Stimulated activated CD4-positive, alpha-beta T cell treated with anti-CD3 and anti-CD28 coated beads, Interleukin-4, amount 100 ng/mL, for 4 hours (primary cell): ENCODE measurements at places on chromosomes 7 and 10.

- no peak for DNase-seq
Measured at GRCh38 chr7:131224996-131225395, 102.7 kb upstream of the MKLN1 start.

GRCh38 chr10:93849593-93849992, 44.2 kb upstream of the SLC35G1 start:
- DNase-seq = no peak

- no peak for DNase-seq
Measured at GRCh38 chr10:53396876-53397275, 624.3 kb upstream of the MBL2 start.

DNA sequence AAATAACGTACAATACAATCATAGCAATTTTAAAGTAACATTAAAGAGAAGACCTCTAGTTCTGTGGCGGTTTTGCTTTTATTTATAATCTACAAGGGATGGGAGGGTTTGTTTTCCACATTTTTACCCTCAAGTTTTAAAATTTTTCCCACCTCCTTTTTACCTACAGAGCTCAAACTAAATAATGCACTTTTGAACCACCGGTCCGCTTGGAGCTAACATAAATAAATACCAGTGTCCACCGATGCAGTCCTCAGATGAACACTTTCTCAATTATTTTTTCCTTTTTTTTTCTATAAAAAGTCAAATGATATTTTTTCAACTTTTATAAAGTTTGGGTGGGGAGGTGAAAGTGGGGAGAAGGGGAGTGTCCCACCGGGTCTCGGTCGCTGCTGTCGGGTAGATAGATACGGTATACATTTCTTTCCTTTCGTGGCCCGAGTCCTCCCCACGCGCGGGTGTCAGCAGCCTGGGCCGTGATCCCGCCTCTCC, 3.3 kb downstream of the ZNF503 start:
- DNase-seq = no peak

GRCh38 chr10:7385114-7385513, 25.7 kb downstream of the SFMBT2 start:
- DNase-seq = no peak

GRCh38 chr7:94297397-94297838, 97.3 kb upstream of the COL1A2 start:
- DNase-seq = no peak

DNA sequence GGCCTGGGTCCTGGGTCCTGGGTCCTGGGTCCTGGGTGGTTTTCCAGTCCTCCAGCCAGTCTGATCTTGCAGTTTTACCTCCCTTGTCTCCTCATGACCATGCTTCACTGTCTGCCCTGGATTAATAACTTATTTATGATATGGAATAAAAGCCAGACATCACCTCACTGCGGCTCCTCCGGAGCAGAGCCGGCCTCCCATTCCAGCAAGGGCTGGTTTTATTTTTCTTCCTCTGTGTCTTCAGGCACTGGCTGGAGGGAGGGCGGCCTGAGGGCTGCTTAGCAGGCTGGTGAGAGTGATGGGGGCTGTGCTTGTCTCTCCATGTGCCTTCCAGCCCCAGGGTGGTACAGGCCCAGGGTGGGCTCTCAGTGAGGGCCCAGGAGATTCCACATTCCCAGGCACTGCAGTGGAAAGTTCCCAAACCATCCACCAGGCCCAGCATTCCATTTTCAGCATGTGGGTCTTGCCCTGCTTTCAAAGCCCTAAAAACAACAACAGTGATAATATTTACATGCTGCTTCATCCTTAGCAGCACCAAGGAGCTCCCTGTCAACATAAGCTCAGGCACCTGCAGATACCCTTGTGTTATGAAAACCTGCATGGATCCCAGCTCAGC, 12.6 kb downstream of the ADAMTS14 start:
- DNase-seq = no peak

GRCh38 chr7:95687759-95688343, 84.5 kb upstream of the DYNC1I1 start:
- DNase-seq = no peak

DNA sequence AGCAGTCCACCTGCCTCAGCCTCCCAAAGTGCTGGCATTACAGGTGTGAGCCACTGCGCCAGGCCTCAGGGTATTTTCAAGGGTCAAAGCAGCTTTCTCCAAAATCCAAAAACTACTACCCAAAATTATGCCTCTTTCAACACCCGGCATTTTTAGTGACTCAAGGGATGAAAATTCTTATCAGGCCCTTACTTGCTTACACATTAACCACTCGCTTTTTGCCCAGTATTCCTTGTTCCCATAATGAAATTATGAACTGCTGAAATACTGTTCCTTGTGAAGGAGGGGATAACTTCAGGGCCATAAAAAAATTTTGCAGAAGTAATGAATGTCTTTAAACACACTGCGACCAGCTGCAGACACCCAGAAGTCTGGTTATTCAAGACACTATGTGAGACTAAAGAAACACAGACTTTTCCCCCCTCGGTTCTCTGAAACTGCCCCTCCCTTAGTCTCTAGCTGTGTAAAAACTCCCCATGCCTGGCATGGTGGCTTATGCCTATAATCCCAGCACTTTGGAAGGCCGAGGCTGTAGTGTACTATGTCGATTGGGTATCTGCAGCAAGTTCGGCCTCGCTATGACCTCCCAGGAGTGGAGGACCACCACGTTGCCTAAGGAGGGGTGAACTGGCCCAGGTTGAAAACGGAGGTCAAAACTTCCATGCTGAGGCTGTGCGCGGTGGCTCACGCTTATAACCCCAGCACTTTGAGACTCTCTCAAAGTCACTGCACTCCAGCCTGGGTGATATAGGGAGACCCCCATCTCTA, 12.0 kb downstream of the FXYD4 start:
- DNase-seq = no peak
